ENCODE measurements at places on chromosomes 12 and 14. TPM values are rescaled to one million over a fixed set of nuclear protein-coding genes. Genes with fewer than 3 reads are reported as not detected.

Gene LMBR1L
- 111 TPM for total RNA-seq

Gene SIX4
- total RNA-seq, result 0.17 TPM

Gene IL23A
- total RNA-seq, result 10.2 TPM

Gene FAM90A1
- not detected for total RNA-seq

Gene CELA1
- total RNA-seq, result not detected

Gene ARHGAP5
- 49.4 TPM for total RNA-seq

Gene TSPAN11
- not detected for total RNA-seq

Gene PDE3A
- not detected for total RNA-seq

Gene MYG1
- total RNA-seq, result 51.2 TPM

Gene RPGRIP1
- total RNA-seq, result not detected

Gene LRIG3
- not detected for total RNA-seq

Gene TFCP2
- total RNA-seq, result 35.4 TPM

Gene SLC7A7
- total RNA-seq, result 0.89 TPM

Gene MYF5
- not detected for total RNA-seq

Gene MGST1
- 1.6 TPM for total RNA-seq

Gene CMA1
- total RNA-seq, result 0.51 TPM

Gene KRT75
- total RNA-seq, result not detected

Gene PLXNC1
- total RNA-seq, result 44.3 TPM

Gene AHNAK2
- 0.06 TPM for total RNA-seq

Gene APOF
- total RNA-seq, result not detected

Gene ESYT1
- 251 TPM for total RNA-seq

Gene PTCSC3
- not detected for total RNA-seq

Gene RTL1
- total RNA-seq, result not detected

Gene CD27
- total RNA-seq, result 152 TPM

Gene SERPINA3
- total RNA-seq, result not detected

Gene LYZ
- 16.4 TPM for total RNA-seq

Gene KRT82
- total RNA-seq, result not detected

Gene RIPK3
- 43.7 TPM for total RNA-seq

Gene ZFHX2
- total RNA-seq, result 0.75 TPM

Gene GPRC5D
- not detected for total RNA-seq

Gene EPYC
- total RNA-seq, result not detected

Gene ENDOU
- total RNA-seq, result not detected

Gene FIGNL2
- 1.1 TPM for total RNA-seq
